ENCODE measurements at places on chromosomes 7 and 10.

DNA sequence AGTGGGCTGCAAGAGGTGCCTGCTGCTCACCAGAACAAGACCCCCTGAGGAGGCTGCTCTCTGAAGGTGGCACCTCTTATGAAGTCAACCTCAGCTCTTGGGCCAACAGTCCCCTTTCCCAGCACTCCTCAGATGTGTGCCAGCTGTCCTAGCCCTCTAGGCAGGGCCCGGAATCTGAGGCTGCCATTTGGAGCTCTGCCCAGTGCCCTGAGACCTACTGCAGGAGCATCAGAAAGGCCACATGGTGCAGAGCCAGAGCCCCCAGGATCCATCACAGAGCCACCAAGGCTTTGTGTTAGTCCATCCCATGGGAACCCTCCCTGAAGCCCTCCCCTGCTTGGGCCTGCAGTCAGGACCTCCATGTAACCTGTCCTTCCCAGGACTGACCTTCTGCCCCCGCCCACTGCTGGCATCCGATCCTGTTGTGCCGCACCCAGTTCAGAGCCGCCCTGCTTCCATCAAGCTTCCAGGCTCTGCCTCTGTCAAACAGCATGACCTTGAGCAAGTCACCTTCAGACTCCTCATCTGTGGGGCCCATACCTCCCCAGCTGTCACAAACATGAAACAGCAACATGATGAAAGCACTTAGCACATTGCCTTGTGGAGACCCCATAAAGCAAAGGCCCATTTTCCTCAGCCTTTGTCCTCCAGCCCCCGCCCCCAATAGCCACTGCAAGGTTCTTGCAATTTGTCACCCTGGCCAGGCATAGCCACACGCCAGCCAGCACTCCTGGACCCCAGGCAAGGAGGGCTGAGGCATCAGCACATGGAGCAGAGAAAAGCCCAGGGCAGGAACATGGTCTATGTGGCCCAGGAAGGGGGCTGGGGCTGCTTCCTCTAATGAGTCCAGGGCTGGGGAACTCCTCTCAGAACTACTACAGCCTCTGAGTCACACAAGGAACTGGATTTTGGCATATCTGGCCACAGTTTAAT, 51.7 kb downstream of the GRID1 start:
- no peak for DNase-seq

- DNase-seq: peak; percentile 28
These were observed 31.9 kb downstream of the PIP4K2A start for GRCh38 chr10:22682237-22683139.

DNA sequence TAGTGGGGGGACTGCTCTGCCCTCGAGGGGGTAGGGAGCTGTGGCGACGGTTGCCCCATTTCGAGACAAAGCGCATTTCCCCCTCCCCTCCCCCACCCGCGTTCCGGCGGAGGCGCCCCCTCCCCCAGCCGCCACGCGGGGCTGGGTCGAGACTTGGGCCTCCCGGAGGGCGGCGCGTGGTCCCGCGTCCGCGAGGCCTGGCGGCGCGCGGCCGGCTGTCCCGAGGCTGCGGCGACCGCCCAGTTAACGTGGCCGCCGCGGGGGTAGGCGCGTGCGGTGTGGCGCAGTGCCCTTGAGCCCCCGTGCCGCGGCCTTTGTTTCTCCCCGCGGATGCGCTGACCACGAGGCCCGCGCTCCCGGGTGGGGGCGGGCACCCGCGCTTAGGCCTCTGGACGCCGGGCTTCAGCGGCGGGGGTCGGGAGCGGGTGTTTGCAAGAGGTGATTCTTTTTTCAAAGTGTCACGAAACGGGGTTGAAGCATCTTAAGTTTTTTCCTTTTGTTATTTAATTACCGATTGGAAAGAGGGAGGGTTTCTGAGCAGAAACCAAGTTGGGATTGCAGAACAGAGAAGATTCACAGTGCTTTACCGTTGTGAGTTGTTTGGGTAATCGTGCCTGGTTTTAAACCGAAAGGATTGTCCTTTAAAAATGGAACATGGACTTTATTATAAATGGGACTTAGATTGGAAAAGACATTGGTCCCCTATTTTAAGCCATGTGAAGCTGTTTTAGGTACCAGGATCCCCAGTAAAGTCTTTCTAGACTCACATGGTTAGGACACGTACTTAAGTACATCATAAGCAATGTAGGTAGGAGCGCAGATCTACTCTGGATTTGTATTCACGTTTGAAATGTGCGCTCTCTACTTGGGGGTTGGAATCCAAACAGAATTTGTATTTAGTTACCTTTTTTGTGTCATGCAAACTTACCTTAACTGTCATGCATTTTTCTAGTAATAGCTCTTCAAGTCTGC, 760 bp downstream of the CBX3 start:
- peak; percentile 20 for DNase-seq

DNA sequence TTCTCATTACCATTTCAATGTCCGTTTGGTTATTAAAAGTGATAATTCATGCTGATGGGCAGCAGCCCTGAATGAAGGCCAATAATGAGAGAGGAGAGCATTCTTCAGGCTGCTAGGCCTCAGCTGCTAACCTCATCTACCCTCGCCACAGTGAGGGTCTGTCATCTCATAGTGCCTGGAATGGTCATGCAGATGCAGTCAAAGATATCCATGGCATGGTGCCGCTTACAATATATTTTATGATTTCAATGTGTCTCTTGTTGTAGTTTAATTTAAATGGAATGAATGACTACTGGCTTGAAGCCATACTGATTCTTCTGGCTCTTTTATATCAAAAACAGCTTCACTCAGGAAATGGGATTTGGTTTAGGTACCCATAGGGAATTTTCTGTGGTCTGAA, 126.9 kb downstream of the SLC16A9 start:
- no peak for DNase-seq

DNA sequence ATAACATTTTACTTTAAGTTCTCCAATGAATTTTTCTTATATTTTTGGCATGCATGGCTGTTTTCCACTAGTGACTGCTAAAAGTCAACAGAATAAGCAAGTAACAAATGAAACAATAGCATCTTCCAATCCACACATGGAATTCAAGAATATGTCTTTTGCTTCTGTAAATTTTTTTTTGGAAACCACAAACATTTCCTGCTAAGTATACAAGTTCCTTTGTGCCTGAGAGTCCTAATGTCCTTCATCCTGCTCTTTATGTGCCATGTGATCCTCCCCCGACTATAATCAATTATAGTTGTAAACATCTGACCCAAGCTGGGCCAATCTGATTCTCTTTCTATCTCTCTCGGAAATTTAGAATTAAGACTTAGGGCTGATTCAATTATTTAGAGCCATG, 61.2 kb downstream of the PPP1R3C start:
- DNase-seq: no peak

GRCh38 chr7:150924369-150924781, 53.7 kb downstream of the KCNH2 start:
- no peak for DNase-seq

DNA sequence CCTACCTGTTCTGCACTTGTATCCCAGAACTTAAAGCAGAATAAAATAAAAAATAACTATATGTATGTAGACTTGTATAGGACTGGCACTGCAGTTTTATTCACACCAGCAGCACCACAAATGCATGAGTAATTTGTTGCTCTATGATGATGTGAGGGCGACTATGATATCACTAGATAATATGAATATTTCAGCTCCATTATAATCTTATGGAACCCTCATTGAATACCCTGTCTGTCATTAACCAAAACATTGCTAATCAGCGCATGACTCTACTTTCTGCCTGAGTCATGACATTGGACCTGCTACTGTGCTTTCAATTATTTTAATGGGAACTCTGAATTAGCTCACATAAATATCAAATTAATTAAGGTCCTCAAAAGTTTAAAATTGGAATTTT, 129.4 kb upstream of the RHOBTB1 start:
- DNase-seq: no peak

DNA sequence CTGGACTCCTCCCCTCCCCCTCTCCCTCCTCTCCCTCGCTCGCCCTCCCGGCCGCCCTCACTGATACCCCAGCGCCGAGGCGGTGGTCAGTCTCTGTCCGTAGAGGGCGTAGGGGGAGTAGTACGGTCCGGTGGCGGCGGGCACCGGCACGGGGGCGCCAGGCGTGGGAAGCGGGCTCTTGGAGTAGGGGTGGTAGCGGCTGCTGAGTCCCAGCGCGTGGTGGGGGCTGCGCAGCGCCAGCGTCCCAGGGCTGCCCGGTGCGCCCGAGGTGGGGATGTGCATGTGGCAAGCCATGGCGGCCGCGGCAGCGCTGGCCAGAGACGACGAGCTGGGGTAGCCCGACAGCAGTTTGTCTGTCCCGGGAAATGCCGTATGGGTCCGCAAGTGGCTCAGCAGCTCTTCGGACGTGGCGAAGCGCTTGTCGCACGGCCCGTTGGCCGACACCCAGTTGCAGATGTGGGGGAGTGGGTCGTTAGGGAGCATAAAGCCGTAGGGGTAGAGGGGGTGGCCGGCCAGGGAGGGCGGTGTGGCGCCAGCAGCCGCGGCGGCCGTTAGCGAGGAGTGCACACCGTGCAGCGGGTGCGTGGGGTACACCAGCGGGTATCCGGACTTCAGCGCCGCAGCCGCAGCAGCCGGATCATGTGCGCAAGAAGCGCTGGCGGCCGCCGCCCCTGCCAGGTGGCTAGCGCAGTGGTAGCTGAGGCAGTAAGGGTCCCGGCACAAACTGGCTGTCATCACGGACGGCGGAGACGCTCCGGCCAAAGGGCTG, 2.7 kb downstream of the ZNF503 start:
- no peak for DNase-seq

- DNase-seq: no peak
These were observed 208.2 kb downstream of the ARHGAP21 start for GRCh38 chr10:24515481-24515880.

DNA sequence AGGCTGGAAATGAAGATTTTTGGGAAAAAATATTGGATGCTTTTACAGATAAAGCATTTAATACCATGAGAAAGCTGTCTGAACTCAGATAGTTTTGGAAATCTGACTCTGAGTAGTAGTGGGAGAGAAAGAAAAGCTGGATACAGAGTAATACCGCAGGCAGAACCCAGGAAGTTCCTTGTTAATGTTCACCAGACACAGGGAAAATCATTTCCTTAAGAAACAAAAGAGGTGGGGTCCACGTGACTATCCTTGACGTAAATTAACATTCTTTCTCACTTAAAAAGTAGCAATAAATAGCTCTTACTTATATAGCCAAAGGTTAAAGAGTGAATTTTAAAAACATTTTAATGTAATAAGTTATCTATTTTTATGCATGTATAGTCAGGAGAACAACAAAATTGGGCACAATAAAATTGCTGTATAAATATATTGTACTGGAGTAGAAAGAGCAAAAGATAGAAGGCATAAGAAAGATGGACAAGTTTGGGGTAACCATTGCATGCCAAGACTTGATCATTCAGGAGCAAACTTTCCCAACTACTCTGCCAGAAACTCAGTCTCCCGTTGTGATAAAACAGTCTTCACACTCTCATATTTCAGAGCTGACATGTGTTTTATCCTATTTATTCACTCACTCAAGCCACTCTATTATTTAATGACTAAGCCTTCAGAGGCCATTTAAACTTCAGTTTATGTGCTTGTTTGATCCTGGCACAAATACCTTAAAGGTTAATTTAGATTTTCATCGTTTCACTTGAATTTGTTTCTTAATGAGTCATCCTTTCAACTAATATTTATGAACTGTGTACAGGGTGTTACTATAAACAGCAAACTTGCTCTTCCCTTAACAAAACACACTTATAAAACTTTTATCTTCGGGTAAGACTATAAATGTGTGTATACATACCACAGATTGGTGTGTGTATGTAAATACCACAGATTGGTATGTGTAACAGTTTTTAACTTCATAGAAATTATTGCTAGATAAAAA, 143.1 kb downstream of the GNAI1 start:
- no peak for DNase-seq

DNA sequence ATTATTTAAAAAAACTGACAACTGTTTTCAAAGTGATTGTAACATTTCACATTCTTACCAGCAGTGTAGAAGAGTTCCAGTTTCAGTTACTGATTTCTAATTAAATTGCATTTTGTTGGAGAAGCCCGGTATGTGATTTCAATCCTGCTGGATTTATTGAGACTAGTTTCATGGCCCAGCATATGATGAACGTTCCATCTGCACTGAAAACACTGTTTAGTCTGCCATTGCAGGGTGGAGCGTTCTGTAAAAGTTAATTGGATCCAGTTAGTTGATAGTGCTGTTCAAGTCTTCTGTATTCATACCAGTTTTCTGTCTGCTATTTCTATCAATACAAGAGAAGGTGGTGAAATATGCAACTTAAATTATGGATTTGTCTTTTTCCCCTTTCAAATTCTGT, 37.3 kb upstream of the CCNY start:
- DNase-seq: no peak

DNA sequence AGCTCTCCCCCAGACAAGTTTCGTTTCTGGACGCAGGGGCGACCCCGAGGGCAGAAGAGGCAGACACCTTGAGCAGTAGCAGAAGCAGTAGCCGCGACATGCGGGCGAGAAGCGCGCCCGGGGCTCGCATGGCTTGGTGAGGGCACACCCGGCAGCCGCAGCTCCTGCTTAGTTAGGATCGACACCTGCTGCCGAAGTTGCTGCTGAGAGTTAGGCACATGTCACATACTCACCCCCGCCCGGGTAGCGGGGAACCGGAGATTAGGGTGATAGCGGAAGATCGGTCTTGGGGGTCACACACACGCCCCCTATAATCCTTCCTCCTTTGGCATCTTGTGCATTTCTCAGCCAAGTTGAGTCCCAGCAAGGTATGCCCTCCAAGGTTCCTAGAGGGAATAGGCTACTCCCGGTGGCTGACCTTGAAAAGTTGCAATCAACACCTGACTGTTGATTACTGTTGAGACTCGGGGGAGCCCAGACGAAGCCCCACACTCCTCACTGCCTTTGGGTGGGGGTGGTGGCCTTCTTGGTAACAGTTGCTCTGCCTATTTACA, 668 bp downstream of the GPR37 start:
- no peak for DNase-seq

DNA sequence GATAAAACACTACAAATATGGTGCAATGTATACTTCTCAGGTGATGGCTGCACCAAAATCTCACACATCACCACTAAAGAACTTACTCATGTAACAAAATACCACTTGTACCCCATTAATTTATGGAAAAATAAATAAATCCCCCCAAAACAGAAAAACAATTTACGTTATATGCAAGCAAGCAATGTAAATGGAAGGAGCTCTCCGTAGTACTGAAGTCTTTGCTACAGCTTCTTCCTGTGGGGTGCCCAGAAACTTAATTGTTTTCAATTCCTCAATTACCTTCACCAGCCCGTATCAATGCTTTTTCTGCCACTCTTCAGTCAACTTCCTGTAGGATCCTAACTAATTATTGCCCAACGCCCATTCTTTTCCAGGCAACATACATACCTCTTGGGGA, 138.1 kb downstream of the RELN start:
- DNase-seq: no peak

- DNase-seq: peak; percentile 66
These were observed 54.3 kb upstream of the KDM7A start for GRCh38 chr7:140230861-140231770.

GRCh38 chr7:113084496-113085172, 2.0 kb downstream of the GPR85 start:
- no peak for DNase-seq

DNA sequence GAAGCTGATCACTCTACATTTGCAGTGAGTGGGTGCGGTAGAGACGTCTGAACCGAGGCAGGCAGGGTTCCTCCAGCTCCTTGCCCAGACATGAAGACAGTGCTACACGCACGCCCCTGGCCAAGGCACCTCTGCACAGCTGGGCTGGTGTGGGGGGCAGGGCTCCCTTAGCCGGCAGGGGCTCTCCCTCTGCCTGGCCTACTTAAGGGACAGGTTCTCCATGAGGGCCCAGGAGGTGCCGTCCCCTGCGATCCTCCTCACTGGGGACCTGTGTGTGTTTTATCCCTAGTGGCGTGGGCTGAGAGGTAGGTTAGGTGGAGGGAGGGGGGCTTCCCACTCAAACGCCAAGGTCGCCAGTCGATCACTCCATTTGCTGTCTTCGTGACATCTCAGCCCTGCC, 35.3 kb downstream of the IL15RA start:
- no peak for DNase-seq

GRCh38 chr10:75208181-75208580, 2.4 kb upstream of the VDAC2 start:
- DNase-seq: no peak
